Mucosa of descending colon (tissue), 3 donors: ENCODE measurements at places on chromosomes 7 and 10. TPM values are rescaled to one million over a fixed set of nuclear protein-coding genes. Genes with fewer than 3 reads are reported as not detected.

DNA sequence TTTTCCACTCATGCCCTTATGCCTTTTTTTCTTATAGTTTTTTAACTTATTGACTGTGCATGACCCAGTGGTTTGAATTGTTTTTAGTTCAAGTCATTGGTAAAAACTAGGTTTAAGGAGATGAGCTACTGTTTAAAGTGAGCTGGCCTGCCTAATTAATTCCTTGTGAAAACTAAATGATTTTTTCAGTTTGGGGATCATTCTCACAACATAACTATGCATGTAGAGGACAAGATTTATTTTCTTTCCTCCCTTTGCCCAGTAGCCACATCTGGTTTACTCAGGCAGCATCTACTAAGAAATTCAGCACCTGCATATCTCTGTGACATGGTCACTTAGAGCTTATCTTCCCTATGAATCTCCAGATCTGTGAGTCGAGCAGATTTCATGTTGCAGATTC is 1.7 kb downstream of the ADO start:
- DNase-seq = no peak

- no peak for DNase-seq
Observed at GRCh38 chr10:31867646-31868045, 61.0 kb downstream of the ARHGAP12 start.

GRCh38 chr7:28005075-28005846 is 175.3 kb downstream of the JAZF1 start:
- no peak for DNase-seq

DNA sequence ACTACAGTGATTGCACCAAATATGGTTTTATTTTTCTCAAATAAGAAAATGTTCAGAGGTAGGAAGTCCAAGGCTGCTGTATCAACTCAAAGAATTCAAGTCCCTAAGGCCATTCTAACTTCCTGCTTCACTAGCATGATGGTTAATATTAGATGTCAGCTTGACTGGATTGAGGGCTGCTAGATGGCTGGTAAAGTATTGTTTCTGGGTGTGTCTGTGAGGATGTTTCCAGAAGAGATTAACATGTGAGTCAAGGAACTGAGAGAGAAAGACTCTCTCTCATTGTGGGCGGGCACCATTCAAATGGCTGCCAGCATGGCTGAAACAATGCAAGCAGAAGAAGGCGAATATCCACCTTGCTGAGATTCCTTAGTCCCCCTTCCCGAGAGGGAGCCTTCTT is 77.4 kb upstream of the NRBF2 start:
- DNase-seq = no peak

DNA sequence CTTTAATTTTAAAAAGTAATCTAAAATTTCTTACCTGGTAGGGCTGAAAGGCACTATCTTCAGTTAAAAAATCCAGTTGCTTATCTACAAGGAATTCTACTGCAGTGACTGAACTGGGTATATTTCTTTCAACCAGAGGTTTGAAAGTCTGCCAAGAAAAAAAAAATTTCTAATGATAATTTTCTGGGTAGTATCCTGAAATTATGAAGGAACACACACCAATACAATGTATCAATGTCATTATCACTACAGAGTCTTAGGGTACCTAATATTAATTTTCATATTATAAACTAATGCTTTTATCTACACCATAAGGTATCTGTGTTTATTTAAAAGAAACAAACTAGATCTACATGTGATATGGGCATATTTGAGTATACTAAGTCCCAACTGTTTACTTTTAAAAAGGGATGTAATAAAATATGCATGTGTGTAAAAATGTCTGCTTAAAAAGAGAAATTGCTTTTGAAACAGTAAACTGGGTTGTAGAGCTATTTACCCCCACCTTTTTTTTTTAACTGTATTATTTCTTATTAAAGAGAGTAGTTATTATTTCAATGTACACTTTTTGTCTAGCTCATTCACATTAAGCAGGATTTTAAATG is 131.6 kb downstream of the NRBF2 start:
- no peak for DNase-seq

GRCh38 chr10:33937036-33937730 is 602.7 kb upstream of the NRP1 start:
- DNase-seq = no peak

GRCh38 chr7:82675396-82675795 is 231.8 kb upstream of the CACNA2D1 start:
- no peak for DNase-seq

- no peak for DNase-seq
Observed at GRCh38 chr10:106317554-106317953, 847.0 kb downstream of the SORCS1 start.

Gene LRIT1
- not detected for total RNA-seq

DNA sequence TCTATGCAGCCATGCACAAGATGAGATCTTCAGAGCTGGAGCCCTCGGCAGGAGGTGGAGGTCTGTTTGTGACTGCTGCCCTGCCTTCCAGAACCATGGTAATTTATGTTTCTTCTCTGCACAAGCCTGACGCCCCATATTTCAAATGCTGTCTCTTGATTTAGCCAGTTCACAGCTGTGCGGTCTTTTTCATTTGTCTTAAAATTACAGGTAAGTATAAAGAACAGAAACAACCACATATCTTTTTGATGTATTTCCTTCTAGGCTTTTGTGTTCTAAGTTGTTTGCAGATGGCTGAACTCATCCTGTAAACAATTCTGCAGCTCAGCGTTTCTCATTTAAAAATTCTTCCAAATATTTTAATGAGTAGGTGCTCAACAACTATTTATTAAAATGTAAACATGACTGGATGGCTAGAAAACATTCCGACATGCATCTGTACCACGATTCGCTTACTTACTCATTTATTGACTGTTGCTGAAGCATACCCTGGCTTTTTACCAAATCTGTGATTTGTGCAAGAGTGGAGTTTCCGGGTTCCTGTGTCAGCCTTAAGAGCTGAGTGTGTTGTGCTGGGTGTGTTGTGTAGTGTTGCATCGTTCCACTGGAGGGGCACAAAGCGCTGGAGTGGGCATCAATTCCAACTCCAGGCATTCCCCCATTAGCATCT is 58.9 kb downstream of the PIP4K2A start:
- no peak for DNase-seq

GRCh38 chr10:58028597-58029366 is 238.9 kb downstream of the IPMK start:
- no peak for DNase-seq

- no peak for DNase-seq
Observed at GRCh38 chr10:117546581-117547015, 4.1 kb downstream of the EMX2 start.

GRCh38 chr10:25725917-25726716 is 207.9 kb upstream of the MYO3A start:
- no peak for DNase-seq

DNA sequence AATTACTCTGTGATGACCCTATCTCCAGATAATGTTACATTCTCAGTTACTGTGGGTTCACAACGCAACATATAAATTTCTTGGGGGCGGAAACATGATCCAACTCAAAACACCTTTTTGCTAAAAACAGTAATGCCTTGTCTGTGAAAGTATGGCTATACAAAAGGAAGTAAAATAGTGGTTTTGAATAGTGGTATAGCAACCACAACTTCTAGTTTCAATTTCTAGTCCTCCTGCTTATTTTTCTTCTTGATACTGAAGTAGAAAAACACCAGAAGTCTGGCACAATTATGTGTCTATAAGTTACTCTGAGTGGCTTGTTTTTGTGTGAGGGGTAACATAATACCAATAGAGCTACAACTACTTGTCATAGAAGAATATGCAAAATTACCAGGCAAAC is 21.5 kb upstream of the ZNF800 start:
- DNase-seq = no peak
